ENCODE measurements at places on chromosomes 11 and 22. TPM values are rescaled to one million over a fixed set of nuclear protein-coding genes. Genes with fewer than 3 reads are reported as not detected.

Gene ACRV1
- total RNA-seq, result not detected

Gene PPP6R3
- 67.4 TPM for total RNA-seq

Gene TMEM121B
- total RNA-seq, result 0.08 TPM

Gene WNT11
- not detected for total RNA-seq

Gene APOL3
- 1.4 TPM for total RNA-seq

Gene HEPHL1
- total RNA-seq, result not detected

Gene FXYD2
- not detected for total RNA-seq

Gene EIF4G2
- 1,194 TPM for total RNA-seq

Gene VSTM5
- 0.23 TPM for total RNA-seq

Gene MMP13
- not detected for total RNA-seq

Gene C11orf65
- total RNA-seq, result 0.45 TPM

Gene CARD16
- 11.2 TPM for total RNA-seq

Gene CNTF
- total RNA-seq, result 0.51 TPM

Gene MRGPRX4
- total RNA-seq, result not detected

Gene OR4B1
- total RNA-seq, result not detected

Gene PGA3
- 0.24 TPM for total RNA-seq

Gene ADAMTS15
- 0.26 TPM for total RNA-seq

Gene CDC42EP2
- total RNA-seq, result 29.9 TPM

Gene GUCY1A2
- total RNA-seq, result 0.11 TPM

Gene FAM181B
- not detected for total RNA-seq

Gene VSIG10L2
- not detected for total RNA-seq

Gene SLC22A8
- not detected for total RNA-seq

Gene FAM180B
- not detected for total RNA-seq

Gene SEC14L2
- total RNA-seq, result 18.3 TPM

Gene CHRM1
- not detected for total RNA-seq

Gene PRRG4
- total RNA-seq, result not detected

Gene LRP4
- total RNA-seq, result 1.4 TPM

Gene IGSF9B
- not detected for total RNA-seq

Gene CELSR1
- 6.8 TPM for total RNA-seq

Gene CLDN5
- 0.16 TPM for total RNA-seq

Gene E2F8
- 3.6 TPM for total RNA-seq

Gene KLHL22
- 21.2 TPM for total RNA-seq
